ENCODE measurements at places on chromosomes 3 and 15. TPM values are rescaled to one million over a fixed set of nuclear protein-coding genes. Genes with fewer than 3 reads are reported as not detected.

Gene POC1A
- 1.7 TPM for total RNA-seq

Gene GABRB3
- 2.2 TPM for total RNA-seq

Gene CELF6
- 1.6 TPM for total RNA-seq

Gene CGNL1
- 10.0 TPM for total RNA-seq

Gene RTP3
- not detected for total RNA-seq

Gene GOLGA6L26
- total RNA-seq: not detected

Gene REC114
- total RNA-seq: 0.60 TPM

- no peak for DNase-seq
Observed at GRCh38 chr3:39086144-39086543, 21.3 kb downstream of the GORASP1 start.

- no peak for DNase-seq
Observed at GRCh38 chr15:69200832-69201745, 40.7 kb downstream of the GLCE start.

- no peak for DNase-seq
Observed at GRCh38 chr3:63116922-63117321, 161.2 kb upstream of the SYNPR start.

- no peak for DNase-seq
Observed at GRCh38 chr3:28915741-28916500, 364.9 kb upstream of the RBMS3 start.

DNA sequence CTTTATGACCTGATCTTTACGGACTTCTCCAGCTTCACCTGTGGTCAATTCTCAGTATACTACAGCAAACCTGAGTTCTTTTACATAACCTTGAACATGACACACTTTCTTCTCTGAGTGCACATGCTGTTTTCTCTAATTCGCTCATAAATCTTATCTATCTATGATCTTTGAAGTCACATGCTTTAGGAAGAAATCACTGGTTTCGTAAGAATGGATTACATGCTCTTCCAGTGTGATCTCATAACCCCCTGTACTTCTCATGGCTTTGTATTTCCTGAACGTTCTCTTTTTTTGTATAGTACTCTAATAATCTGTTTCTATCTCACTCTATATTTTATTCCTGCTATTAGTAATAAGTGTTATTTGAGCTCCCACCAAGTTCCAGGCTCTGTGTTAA is 1165.2 kb downstream of the TBL1XR1 start:
- DNase-seq: no peak

DNA sequence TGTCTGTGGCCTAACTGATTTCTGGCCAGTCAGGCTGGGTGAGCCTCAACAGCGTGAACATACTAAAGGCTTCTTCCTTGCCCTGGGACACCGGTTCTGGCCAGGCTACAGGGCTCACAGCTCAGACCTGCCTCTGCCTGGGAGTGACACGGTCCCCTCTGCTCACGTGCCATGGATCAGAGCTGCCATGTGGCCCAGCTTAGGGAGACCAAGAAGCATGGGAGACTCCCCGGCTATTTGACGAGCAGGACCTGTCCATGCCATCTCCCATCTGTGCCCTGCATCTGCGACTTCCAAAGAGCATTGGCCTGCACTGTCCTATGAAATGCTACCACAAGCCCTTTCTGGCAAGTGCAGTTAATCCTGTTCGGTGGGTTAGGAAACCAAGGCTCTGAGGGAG is 57.4 kb downstream of the APBA2 start:
- no peak for DNase-seq

GRCh38 chr3:135627057-135627456 is 338.5 kb upstream of the PPP2R3A start:
- no peak for DNase-seq

- no peak for DNase-seq
Observed at GRCh38 chr3:177680472-177680821, 483.2 kb upstream of the TBL1XR1 start.

- DNase-seq: no peak
Observed at GRCh38 chr3:192026661-192027060, 565.7 kb downstream of the PYDC2 start.

GRCh38 chr3:124995460-124995994 is 60.3 kb downstream of the HEG1 start:
- no peak for DNase-seq

DNA sequence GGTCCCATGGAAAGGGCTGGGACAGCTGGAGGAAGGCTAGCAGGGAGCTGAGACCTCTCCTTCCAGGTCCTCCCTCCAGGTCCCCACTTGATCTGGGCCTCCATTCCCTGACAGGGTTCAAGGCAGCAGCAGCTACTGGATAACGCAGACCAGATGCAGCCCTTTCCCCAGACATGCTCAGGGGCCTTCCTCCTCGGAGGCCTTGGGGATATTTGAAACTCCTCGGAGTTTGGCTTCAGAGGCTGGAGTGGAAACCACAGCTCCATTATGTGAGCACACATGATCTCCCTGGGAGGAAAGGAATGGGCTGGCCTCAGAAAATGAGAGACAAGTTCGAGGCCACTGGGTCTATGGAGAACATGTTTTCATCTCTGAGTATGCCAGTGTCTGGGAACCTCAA is 119.3 kb downstream of the SMAD6 start:
- DNase-seq: no peak
